ENCODE measurements at places on chromosomes 12 and 14.
A peak's percentile ranks its signal among the peaks of the same experiment; 100 is the strongest.

DNA sequence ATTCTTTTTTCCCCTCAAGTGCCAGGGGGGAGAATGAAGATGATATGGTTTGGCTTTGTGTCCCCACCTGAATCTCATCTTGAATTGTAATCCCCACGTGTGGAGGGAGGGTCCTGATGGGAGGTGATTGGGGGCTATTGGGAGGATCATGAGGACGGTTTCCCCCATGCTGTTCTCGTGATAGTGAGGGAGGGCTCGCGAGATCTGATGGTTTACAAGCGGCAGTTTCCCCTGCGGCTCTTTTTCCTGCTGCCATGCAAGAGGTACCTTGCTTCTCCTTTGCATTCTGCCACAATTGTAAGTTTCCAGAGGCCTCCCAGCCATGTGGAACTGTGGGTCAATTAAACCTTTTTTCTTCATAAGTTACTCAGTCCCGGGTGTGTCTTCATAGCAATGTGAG lies 173.7 kb downstream of the CAND1 start:
- no peak for DNase-seq

GRCh38 chr12:8813572-8814357 lies 8.7 kb upstream of the A2ML1 start:
- DNase-seq = no peak

DNA sequence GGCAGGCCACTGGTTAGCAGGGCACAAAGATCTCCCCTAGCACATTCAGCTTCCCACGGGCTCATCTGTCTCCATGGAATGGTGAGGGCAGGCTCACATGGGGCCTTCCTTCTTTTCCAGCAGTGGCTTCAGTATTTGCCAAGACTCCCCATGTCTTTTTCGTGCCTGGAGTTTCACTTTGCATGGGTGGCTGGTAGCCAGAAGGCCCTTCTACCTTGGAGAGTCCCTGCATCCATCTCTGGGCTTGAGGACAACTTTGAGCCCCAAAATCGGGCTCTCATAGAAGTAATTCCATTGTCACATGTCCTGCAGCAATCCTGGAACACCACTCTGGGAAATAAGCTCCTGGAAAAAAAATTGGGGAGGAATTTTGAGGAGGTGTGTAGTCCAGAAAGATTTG lies 42.1 kb downstream of the NFKBIA start:
- DNase-seq = no peak

DNA sequence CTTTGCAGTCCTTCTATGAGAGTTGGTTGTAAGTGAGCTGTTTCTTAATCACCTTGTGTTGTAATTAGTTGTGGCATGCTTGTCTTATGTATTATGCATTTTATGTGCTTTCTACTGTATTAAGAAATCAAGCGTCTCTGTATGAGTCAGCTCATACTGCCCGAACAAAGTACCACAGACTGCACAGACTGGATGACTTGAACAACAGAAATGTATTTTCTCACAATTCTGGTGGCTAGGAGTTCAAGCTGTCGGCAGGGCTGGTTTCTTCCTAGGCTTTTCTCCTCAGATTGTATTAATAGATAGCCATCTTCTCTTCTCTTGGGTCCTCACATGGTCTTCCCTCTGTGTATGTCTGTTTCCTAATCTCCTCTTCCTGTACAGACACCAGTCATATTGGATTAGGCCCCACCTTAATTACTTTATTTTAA lies 77.7 kb downstream of the FLRT2 start:
- no peak for DNase-seq

GRCh38 chr14:92531106-92531873 lies 17.7 kb downstream of the RIN3 start:
- DNase-seq = no peak

GRCh38 chr14:103528587-103529382 lies at the start of gene TRMT61A:
TSS of gene TRMT61A (plus strand) at chr14:103529196. CDS start at chr14:103529979, 783 bp downstream.
- DNase-seq = peak; percentile 69

- DNase-seq = no peak
Observed at GRCh38 chr12:58588770-58589169, 331.5 kb downstream of the LRIG3 start.

DNA sequence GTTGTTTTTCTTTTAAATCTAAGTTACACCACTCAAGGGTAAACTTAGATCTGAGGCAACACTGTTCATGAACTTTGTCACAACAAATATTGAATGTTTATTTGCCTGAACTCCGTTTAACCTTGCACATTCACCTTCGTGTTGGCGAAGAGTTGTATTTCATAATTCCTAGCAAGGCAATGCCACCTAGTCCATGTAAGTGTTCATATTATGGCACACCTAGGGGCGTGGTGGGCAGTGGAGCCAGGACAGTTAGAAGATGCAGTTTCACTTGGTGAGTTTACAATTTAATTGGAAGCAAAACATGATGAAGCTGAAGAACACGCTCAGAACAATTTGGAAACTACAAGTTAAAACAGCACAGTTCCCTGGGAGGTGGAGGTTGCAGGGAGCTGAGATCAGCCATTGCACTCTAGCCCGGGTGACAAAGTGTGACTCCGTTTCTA lies 30.4 kb upstream of the GNPNAT1 start:
- no peak for DNase-seq

GRCh38 chr12:89080793-89081465 lies 271.4 kb downstream of the DUSP6 start:
- no peak for DNase-seq

GRCh38 chr12:108840605-108841332 lies 16.6 kb downstream of the SSH1 start:
- DNase-seq = no peak

DNA sequence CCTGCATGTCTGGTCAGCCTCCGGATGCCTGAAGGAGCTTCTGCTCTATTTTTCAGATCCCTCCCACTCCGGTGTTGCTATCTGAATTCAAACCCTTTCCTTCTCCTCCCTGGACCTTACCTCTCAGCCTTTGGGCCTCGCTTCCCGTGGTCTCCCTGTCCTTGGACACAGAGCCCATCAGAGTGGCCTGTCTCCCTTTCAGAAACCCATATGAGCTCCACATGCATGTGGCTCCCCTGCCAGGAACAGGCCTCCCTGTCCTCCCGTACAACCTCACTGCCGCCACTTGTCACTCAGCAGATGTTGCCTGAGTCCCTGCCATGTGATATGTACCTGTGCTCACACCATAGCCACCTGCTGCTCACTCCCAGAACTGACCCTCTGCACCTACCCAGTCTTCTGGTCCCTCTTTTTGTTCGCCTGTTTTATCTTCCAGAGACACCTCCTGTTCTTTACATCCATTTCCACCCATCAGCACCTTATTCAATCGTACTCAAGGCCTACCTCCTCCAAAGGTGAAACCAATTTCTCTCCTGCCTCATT lies 182.5 kb downstream of the ZFP36L1 start:
- no peak for DNase-seq

- DNase-seq = peak; percentile 68
Observed at GRCh38 chr12:130818635-130819576, 20.1 kb downstream of the STX2 start.

- DNase-seq = no peak
Observed at GRCh38 chr14:69612014-69612782, 802 bp downstream of the SUSD6 start.

GRCh38 chr14:104135121-104135903 lies 3.1 kb upstream of the KIF26A start:
- no peak for DNase-seq

GRCh38 chr14:95328729-95329503 lies 9.2 kb upstream of the CLMN start:
- no peak for DNase-seq

- no peak for DNase-seq
Observed at GRCh38 chr12:29148596-29148910, 525 bp upstream of the FAR2 start.

- DNase-seq = no peak
Observed at GRCh38 chr14:56686416-56686815, 106.8 kb downstream of the TMEM260 start.

- no peak for DNase-seq
Observed at GRCh38 chr14:96202441-96203094, 2.1 kb upstream of the BDKRB2 start.

DNA sequence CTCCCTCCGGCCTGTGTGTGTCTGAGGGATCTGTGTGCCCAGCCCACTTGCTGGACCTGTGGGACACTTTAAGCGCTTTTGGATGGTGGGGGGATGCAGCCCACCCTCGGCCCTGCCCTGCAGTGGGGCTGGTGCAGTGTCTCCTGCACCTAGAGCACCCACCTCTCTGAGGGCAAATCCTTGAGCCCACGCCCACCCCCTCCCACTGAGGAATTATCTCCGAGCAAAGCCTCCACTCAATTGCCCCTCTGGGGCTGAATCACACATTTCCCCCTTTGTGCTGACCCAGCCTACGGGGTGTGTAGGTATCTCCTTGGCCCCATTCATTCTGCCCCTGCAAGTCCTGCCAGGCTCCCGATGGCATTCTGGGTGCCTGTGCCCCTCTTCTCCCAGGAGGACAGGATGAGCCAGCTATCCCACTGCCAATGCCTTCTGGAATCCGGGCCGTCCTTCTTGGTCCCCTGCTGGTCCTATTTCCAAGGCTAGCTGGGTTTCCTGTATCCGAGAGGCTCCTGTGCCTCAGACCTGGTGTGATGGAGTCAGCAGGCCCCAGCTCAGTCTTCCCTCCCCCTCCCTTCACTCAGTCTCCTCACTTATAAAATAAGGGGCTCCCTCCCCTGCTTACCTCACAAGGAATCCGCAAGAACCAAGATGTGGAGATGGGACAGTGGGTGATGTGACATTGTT lies 48.9 kb downstream of the ERH start:
- DNase-seq = no peak

DNA sequence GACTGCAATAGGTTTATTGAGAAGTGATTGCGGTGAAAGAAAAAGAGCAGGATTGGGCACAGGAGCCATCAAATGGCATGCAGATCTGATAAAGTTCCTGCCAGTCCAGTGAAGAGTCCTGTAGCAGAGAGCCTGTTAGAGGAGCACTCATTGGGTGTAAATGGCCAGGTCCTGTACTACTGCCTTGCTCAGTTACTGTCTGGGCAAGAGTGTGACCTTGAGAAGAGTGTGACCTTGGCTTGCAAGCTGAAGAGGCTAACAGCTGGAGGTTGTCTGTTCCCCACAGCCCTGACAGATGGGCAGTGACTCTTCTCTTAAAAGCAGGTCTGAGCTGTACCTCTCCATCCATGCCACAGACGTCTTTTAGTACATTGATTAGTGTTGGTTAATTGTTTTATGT lies 148.6 kb upstream of the SLC38A2 start:
- DNase-seq = no peak

GRCh38 chr12:118694128-118694775 lies 287.1 kb upstream of the SRRM4 start:
- DNase-seq = no peak

DNA sequence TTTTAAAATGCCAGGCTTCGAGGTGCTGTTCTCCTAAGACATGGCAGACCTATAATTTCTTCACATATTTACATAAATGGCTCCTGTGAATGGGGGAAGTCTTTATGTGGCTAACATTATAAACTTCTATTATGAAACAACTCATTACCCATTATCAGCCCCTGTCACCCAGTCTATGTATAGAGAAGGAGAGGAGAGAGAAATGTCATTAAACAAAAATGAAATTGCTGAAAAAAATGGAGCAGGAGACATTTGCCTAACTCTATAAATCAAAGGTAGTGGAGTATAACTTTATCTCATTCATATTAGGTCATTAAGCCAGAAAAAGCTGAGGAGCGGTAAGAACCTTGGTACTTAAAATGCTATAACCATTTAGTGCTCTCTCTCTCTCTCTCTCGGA lies 71.9 kb upstream of the KRR1 start:
- DNase-seq = no peak

GRCh38 chr12:54195737-54196347 lies 7.1 kb upstream of the SMUG1 start:
- DNase-seq = no peak

DNA sequence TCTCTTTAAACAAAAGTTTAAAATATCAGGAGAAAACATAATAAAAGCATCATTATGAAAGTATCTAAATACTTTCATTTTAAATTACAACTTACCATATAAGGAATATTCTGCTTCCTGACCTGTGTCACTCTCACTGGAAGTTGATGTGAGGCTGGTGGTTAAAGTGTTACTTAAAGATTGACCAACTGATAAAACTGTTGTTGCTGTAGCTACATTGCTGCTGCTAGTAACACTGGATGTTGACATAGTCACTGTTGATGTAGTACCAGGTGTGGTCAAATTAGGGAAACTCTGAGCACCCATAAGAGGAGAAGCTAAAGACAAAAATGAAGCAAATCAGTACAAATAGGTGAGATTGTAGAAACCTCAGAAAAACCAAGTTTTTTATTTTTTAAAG lies 79.9 kb downstream of the HECTD1 start:
- peak; percentile 11 for DNase-seq

DNA sequence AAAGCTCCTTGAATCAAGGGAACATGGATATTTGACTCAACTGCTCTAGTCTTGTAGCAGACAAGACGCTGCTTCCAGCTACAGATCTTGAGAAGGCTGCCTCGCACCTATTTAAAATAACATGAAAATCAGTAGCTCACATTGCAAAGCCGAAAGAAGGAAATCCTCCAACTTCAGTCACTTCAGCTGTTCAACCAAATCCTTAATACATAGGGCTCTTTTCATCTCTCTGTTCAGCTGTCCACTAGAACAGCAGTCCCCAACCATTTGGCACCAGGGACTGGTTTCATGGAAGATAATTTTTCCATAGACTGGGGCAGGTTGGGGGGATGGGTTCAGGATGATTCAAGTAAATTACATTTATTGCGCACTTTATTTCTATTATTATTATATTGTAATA lies 1116.0 kb upstream of the TMEM132C start:
- no peak for DNase-seq

Data from activated CD4-positive, alpha-beta T cell treated with anti-CD3 and anti-CD28 coated beads, Interleukin-2, amount 50 U/mL, for 24 hours (primary cell).